A549 (cell line): ENCODE measurements at places on chromosomes 1 and 21. TPM values are rescaled to one million over a fixed set of nuclear protein-coding genes. Genes with fewer than 3 reads are reported as not detected.

The CCDC30 gene
- 0.62 to 0.75 TPM (median 0.63 TPM) in 3 replicates for polyA plus RNA-seq

The TEX50 gene
- not detected in 3 replicates for polyA plus RNA-seq

The EXO1 gene
- 19.7 to 25.9 TPM (median 23.0 TPM) in 3 replicates for polyA plus RNA-seq

The TIE1 gene
- polyA plus RNA-seq, result not detected in 3 replicates

The FAM163A gene
- not detected in 3 replicates for polyA plus RNA-seq

The AKNAD1 gene
- polyA plus RNA-seq, result 0.72 to 1.3 TPM (median 1.2 TPM) in 3 replicates

The EVA1C gene
- polyA plus RNA-seq, result 42.3 to 50.4 TPM (median 48.0 TPM) in 3 replicates

DNA sequence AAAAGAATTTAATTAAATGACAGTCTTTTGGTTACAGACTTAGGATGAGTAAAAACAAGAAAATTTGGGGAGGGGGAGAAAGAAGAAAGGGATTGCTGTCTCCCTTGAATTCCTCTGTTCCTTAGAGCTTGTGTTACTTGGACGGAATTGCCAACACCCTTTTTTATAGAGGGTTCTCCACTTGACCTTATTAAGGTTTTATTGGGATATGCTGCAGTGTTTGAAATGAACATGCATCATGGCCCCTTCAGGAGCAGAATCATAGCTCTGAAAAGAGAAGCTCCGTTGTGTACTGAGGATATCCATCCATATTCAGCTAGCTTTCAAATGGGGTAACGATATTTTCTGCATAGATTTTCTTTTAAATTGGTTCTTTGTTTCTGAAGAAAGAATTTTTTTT is 48.2 kb upstream of the DNASE2B start:
- no peak for DNase-seq

GRCh38 chr1:77590651-77591050 is 91.8 kb downstream of the ZZZ3 start:
- DNase-seq, result no peak

DNA sequence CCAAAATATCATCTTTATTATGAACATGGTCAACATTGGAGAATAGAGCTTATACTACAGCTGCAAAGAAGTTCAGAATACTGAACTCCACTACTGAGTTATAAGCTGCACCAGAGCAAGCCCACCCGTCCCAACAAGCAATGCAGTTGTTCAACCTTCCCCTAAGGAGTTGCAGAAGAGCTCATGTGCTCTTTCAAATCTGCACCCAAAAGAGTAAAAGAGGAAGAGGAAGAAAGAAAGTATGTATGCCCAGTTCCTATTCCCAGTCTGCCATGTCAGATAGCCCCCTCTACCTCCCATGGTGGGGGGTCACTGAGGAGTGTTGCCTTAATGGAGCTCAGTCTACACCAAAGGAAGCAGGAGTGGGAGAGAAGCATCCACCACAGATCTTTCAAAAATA is 6.9 kb downstream of the C1orf162 start:
- DNase-seq, result no peak

DNA sequence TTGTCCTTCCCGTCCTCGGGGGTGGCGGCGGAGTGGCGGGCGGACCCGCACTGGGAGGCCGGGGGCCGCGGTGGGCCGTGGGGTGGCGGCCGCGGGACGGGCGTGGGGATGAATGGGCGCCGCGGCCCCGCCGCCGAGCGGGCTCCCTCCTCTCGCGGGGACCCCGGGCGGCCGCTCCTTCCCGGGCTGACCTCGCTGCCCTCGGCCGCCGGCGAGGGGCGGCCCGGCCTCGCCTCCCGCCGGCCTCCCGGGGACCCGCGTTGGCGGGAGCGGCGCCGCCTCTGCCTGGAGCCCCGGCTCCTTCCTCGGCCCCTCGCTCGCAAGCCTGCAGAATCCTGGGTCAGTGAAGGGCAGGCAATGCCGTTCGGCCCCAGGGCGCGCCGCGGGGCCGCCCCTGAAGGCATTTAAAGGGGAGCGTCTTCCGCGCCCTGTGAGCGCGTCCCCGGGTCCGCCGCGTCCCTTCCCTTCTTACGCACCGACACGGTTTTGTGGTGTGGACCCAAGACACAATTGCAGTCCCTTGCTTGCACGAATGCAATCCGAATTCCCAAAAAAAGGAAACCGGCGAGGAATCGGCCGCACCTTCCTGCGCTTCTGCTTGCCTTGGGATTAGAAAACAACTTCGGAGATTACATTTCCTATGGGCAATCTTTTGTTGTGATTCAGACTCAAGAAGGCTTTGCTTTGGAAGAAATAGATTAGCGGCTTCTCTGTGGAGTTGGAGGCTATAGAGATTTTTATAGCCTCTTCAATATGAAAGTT is 776 bp downstream of the ITSN1 start:
- peak; percentile 12 for DNase-seq

DNA sequence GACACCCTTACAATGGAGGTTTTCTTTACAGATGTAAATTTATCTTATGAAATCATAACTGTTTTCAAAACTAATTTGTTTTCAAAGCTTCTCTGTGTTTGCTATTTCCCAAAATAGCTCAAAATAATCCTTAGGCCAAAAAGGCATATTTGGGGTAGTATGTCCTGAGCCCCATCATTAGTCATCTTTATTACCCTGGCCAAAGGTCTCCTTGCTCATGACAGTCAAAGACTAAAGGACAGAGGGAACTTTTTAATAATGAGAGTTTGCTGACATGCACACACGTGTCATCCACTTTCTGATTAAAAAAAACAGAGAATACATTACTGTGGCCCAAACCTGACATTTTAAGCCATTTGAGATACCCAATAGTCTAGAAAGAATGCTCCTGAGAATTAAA is 221.9 kb upstream of the DUSP10 start:
- no peak for DNase-seq

DNA sequence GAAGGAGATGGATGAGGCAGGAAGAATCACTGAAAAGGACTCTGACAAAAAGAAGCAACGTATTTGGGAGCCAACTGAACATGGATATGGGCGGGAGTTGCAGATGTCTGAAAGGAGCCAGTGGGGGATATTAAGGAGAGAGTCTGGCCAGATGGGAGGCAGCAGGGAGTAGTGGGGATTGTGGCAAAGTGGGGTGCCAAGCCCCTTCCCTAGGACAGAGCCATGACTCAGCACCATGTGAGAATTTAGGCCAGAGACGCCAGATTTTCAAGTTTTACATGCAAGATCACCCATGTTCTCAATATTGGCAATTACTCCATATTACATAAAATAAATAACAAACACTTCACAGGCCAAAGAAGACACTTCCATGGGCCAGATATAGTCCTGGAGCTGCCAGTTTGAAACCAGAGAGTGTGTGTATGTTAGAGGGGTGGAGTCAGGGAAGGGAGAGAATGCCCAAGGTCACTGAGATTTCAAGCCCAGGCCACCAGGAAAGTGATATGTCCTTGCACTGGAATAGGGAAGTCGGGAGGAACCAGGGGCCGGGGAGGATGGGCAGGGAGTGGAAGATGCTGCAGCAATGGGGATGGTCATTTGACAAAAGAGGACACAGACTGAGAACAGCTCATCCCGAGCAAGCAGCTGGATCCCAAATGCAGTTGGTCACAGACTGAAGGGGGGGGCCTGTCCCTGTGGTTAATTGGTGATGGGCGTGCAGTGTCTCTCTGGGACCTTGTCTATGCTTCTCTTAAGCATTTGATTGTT is 23.5 kb downstream of the TMEM51 start:
- no peak for DNase-seq

DNA sequence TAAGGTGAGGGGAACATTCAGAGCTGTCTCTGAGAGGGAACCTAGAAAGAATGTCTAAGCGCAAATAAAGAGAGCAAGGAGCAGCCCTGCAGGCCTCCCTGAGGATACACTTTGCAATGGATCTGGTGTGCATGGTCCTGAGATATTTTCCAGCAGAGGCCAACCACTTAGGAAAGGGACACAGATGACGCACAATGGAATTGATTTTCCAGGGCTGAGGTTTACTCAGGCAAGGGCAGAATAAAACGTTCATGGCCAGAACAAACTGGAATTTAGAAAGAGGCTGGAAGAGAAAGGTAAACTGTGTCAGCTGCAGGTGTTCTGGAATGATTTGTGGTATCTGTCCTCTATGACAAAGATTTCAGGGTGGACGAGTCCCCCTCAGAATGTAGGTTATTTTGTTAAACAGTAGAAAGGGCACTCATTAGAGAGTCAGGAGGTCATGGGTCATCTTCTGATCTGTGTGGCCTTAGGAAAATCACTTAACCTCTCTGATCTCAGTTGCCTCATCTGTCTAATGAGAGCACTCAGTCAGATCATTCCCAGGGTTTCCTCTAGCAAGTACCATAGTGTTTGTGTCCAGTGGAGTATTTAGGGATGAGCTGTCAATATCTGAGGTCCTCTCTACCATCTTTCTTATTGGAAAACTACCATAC is 61.8 kb upstream of the PGBD5 start:
- DNase-seq, result no peak

DNA sequence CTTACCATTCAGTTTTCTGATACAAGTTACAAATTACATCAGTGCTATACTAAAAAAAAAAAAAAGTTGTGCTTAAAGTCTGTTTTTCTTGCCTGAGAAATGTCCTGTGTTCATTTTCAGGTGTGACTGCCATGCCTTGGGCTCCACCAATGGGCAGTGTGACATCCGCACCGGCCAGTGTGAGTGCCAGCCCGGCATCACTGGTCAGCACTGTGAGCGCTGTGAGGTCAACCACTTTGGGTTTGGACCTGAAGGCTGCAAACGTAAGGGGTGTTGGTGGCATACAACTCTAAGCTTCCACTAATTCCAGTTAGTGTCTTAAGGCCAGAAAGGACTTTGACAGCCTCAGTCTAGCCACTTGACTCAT is 60.1 kb upstream of the LAMC2 start:
- no peak for DNase-seq

- DNase-seq, result no peak
These were observed 23.9 kb upstream of the H3-3A start for GRCh38 chr1:226038661-226039060.
